ENCODE measurements at places on chromosomes 2 and 18.

- DNase-seq, result no peak
Observed at GRCh38 chr18:44704135-44704789, 23.6 kb downstream of the SETBP1 start.

GRCh38 chr2:141959016-141959415, 171.8 kb downstream of the LRP1B start:
- DNase-seq, result no peak

- no peak for DNase-seq
Observed at GRCh38 chr2:218536804-218537494, 31.2 kb downstream of the USP37 start.

DNA sequence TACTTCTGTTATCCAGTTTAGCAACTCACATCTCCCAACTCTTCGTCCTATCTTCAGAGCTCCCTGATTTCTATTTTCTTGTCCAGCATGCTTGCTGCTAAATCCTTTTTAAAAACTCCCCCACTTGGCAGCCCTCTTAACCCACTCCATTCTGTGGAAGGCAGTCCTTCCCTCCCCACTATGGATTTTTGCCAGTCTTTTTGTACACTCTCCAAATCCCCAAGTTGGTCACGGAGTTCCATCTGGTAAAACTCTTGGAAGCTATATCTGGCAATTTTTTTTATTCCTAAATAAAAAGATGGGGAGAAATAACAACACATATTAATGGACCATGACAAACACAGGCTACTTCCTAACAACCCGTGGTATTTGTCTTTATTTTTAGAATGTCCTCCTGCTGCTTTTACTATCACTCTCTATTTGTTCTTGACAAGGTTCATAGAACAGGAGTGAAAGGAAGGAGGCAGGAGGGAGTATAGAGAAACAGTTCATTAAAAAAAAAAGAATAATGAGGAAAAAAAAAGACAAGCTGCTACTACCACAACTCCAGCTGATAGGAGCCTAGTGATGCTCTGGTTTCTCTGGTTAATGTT, 120.0 kb upstream of the THSD7B start:
- no peak for DNase-seq

DNA sequence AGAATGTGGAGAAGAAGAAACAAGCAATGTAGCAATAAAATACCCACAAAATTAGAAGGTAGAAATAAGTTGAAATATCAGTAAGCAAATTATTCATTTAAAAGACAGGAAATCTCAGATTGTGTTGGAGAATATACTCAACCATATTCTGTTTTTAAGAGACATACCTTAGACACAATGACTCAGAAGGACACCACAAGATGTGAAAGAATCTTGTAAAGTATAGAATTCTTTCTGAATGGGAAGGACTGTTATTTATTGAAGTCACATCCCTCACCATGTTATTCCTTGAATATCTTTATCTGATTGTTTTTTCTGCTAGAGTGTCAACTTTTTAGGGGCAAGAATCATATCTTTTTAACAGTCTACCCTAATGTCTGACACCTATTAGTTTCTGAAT, 50.4 kb downstream of the CTAGE1 start:
- DNase-seq, result no peak

DNA sequence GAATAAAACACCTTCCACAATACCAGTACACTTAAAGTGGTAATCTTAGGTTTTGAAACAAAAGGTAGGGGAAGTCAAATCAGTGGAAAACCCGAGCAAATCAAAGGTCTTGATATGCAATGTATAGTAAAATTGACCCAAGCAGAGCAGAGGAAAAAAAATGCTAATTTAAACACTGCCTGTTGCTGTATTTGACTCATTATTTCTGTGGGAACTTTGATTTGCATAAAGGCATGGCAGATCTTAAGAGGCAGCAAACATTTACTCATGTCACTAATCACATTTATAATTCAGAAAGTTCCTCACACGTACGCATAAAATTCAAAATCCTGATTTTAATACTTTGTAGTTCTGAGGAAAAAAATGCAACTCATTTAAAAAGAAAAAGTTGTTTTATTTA, 64.4 kb downstream of the IKZF2 start:
- no peak for DNase-seq

DNA sequence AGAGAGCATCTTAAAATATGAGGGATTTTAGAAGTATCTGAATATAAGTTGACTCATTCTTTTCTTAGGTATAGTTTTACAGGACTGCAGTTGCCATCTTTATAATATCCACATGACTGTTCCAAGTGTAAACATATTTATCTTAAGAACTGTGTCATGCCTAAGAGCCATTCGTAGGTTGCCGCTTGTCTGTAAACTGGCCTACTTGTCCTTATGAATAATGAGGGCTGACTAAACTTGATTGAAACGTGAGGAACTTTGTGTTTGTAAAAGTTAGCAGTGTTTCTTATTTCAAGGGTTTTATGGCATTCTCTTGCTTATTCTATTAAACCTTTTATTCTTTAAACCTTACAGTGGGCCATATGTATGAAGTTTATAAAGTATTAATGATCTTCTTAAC, 99.6 kb downstream of the MAP3K20 start:
- DNase-seq, result no peak

- DNase-seq, result no peak
Observed at GRCh38 chr2:1642066-1642861, 102.1 kb downstream of the PXDN start.

- DNase-seq, result no peak
Observed at GRCh38 chr18:35817604-35818352, 154.7 kb upstream of the RMP24 start.

DNA sequence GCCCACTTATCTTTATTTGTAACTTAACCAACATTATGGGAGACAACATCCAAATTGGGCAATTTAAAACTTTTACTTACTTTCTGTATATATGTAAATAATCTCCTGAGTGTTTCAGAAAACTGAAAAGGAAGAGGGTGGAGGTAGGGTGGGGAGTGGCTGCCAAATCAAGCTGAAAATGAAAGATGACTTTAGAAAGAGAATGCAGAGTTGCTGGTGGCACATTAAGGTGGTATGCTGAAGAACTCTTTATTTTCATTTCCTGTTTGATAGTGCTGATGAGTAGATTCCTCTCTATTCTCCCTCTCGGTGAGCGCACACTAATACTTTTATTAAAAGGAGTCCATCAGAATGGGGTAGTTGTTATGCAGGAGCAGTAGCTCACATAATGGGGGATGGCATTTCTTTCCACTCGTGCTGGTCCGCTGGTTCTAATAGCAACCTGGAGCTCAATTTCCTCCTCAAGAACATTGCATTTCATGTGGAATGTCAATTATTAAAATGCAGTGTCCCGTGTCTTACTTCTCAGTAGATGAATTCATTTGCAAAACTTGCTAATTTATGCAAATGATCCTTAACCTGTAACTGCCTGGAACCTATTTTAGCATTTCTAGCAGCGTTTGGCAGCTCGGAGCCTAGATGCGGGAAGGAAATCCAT, 466.9 kb upstream of the HNRNPA3 start:
- DNase-seq, result no peak

- no peak for DNase-seq
Observed at GRCh38 chr2:65033178-65033577, 23.0 kb upstream of the CEP68 start.

DNA sequence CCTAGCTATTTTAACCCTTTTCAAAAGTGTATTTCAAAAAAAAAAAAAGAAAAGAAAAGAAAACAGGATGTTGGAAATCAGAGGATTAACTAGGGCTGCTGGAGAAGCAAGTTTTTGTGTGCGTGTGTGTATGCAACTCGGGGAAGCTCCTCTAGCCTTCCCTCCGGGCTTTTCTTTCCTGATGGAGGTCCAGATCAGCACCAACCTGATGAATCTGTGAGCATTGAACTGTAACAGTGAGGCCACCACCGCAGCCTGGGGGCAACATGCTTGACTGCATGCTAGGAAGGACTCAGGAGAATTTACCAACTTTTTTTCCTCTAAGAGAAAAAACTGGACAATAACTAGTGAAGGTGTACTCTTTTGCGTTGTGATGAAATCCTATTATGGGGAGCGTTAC, 2.3 kb downstream of the OBSL1 start:
- no peak for DNase-seq

DNA sequence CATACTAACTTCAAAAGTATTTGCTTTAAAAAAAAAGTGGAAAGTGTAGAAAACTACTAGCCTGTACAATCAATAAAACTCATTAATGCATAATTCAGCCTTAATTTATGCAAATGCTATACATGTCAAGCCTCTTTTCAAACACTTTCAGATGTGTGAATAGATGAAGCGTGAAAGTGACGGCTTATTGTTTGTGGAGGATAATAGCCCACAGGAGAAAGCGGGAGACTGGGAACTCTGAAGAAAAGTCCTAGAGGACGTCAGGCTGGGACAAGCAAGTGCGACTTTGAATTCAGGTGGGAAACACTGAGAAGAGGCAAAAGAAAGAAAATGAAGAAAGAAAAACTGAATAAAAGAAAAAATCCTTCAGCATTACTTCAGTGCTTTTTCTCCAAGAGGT, 108.5 kb downstream of the STK39 start:
- DNase-seq, result no peak

- no peak for DNase-seq
Observed at GRCh38 chr2:119434664-119435063, 3.0 kb downstream of the TMEM37 start.

All from stimulated activated CD4-positive, alpha-beta T cell treated with anti-CD3 and anti-CD28 coated beads, Interleukin-4, amount 100 ng/mL, for 4 hours (primary cell).